Activated CD4-positive, CD25-positive, alpha-beta regulatory T cell treated with anti-CD3 and anti-CD28 coated beads, Interleukin-2, amount 50 U/mL, for 24 hours (primary cell): ENCODE measurements at places on chromosomes 11 and 22.

DNA sequence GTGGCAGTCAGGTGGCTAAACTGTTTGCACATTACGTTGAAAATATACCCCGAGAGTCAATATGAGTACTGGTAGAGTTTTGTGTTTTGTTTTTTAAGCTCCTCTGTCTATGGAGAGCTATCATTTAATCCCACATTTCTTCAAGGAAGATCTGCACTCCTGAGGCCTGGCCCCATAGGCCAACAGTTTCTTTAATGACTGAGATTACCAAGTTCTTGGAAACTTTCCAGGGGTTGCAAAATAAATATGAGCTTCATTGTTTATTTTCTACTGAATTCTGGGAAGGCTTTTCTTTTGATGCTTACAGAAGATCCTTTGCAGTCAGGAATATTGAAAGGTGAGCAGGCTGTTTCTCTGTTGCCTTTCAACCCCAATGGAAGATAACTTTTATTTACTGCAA is 452.0 kb downstream of the JRKL start:
- ATAC-seq: no peak

GRCh38 chr11:8693010-8693551 is 10.5 kb downstream of the RPL27A start:
- ATAC-seq: no peak

GRCh38 chr11:100709233-100709957 is 22.3 kb downstream of the ARHGAP42 start:
- ATAC-seq: no peak

DNA sequence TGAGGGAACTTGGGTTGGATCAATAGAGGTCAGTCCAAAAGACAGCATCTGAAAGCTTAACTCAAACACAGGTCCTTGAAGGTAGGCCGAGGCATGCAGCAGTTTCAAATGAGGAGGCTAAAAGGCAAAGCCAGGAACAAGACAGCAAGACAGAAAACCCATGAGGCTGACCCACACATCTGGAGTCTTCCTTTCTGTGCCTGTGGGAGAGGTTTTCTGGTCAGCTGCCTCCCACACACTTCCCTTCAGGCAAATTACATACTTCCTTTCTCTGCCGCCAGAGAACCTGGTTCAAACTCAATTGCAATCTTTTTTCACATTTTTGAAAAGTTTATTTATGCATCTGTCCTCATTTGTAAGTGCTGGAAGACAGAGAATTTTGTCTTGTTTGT is 29.8 kb upstream of the CRTAM start:
- ATAC-seq: no peak

DNA sequence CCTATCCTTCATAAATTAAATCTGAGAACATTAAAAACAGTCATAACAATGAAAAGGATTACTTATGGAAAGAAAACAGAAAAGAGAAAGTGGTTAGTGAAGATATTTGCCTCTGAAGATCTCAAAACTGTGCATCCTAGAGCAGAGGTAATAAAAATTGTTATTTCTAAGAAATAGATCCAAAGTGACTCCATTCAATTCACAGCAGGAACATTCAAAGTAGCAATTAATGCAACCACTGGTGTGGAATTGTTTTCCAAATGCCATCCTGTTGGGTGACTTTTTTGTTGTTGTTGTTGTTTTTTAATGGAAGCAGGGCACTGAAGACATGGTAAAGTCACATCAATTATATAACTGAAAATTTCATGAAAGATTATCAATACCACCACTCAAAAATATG is 1139.5 kb upstream of the CCDC90B start:
- no peak for ATAC-seq

GRCh38 chr22:36143956-36144355 is 16.6 kb downstream of the APOL3 start:
- no peak for ATAC-seq

GRCh38 chr11:65505466-65506289 is 6.8 kb downstream of the MALAT1 start:
- ATAC-seq: no peak

DNA sequence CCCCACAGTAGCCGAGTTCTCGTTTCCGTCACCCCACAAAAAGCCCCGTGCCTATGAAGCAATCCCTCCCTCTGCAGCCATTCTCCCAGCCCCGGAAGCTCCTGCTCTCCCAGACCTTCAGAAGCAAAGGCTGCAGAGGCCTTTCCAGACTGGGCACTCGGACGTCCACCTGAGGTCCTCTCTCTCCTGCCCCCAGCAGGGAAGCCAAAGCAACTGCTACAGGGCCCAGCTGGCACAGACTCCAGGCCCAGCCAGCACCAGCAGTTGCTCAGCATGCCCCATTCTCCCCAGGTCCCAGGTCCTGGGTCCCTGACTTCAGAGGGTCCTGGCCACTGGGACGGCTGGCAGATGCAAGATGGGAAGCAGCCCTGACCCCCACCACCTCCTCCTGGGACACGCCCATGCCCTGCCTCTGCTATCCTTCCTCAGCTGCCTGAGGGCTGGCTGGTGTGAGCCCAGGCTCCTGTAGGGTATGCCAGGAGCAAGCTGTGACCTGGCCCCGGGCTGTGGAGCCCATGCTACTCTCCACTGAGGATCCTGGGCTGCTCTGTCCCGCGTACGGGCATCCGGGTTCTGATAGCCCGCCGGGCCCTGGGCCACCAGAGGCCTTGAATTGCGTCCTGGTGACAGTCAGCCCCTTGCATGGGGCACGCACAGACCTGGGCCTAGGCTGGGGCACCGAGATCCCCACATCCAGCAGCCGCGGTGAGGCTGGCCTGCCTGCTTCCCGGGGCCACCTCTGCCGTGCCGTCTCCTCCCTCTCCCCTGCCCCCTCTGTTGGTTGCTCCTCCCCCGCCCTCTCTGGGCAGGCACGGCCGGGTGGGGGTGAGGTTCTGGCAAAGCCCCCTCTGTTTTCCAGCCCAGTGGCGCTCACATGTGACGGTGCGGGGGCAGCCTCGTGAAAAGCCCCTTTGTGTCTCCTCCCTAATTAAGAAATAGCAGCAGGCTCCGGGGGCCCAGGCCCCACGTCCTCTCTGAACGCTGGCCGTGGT is 1310.3 kb downstream of the BRD1 start:
- ATAC-seq: no peak

GRCh38 chr11:123233975-123234334 is 38.9 kb upstream of the CLMP start:
- no peak for ATAC-seq

GRCh38 chr22:25201557-25202273 is 2.1 kb downstream of the CRYBB3 start:
- ATAC-seq: no peak

DNA sequence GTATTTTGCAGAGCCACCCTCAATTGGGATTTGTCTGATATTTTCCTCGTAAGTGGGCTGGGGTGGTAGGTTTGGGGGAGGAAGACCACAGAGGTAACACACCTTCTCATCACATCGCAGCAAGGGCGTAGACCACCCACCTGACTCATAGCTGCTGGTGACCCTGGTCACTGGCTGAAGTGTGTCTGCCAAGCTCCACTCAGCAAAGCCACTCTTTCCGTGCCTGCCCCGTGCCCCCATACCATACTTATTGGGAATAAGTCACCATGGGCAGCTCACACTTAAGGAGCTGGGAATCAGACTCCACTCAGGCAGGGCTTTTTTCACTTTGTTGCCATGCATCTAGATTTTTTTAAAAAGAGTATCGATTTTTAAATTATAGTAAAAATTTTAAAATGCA is 111.6 kb downstream of the PHF21B start:
- ATAC-seq: no peak

- no peak for ATAC-seq
Observed at GRCh38 chr11:129048911-129049310, 106.2 kb upstream of the TP53AIP1 start.

- no peak for ATAC-seq
Observed at GRCh38 chr11:75270896-75271418, 30.4 kb downstream of the TPBGL start.

GRCh38 chr11:86676533-86677154 is 4.2 kb upstream of the ME3 start:
- no peak for ATAC-seq

- ATAC-seq: peak; percentile 27
Observed at GRCh38 chr11:128716661-128717210, 22.9 kb downstream of the FLI1 start.

DNA sequence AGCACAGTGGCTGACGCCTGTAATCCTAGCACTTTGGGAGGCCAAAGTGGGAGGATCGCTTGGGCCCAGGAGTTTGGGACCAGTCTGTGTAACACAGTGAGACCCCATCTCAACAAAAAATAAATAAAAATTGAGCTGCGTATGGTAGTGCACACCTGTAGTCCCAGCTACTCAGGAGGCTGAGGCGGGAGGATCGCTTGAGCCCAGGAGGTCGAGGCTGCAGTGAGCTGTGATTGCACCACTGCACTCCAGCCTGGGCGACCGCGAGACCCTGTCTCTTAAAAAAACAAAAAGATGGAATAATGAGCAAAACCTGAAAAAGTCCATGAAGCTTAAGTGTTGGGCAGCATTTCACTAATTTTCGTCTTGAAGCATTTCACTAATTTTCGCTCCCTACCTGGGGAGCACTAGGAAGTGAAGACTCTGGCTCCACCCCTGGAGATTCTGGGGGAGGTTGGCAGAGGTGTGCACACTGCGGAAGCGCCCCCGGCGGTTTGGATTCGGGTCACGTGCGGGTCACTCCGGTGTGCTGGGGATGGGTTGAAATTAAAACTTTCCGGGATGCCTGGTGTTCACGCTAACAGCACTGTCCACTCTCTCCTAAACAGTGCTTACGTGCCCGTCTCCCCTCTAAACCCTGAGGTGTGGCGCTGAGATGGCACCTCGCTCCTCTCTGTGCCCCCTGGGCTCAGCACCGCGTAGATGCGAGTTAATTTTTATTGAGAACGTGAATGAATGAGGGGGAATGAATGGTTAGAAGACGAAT is 906 bp upstream of the NAA40 start:
- ATAC-seq: peak; percentile 7

GRCh38 chr22:46115388-46115678 is 35.0 kb upstream of the PPARA start:
- ATAC-seq: no peak

DNA sequence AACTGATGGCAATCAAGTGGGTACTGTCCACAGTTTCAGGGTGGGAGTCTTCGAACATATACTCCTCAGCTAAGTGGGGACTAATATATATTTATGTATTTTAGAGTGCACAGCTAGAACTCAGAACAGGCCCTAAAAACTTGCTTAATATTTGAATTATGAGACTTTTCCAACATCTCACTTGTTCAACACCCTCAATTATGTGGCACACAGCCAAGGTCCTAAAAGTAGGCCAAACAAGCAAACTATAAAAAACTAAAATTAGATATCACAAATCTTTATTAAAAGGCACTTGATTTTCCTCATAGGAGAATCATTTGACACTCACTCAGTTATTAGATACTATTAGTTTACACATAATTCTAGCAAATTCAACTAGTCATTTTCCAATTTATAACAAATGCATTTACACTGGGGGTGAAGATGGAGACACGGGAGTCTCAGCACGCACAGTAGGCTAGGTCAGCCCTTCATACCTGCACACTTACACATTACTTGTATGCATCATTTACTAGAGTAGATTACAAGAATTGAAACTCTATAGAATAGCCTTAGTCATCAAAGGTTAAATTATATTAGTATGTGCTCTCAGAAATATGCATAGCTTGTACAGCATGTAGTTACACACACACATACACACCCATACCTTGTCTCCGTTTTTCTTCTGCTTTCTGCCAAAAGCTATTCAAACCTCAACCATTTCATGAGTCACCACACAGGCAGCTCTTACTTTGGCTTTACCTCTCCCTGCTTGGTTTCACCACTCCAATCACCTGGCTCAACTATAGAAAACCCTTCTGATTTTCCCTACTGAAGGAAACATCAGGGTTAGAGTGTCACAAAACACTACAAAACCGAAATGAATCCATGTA is 171.5 kb downstream of the SBF2 start:
- peak; percentile 41 for ATAC-seq

DNA sequence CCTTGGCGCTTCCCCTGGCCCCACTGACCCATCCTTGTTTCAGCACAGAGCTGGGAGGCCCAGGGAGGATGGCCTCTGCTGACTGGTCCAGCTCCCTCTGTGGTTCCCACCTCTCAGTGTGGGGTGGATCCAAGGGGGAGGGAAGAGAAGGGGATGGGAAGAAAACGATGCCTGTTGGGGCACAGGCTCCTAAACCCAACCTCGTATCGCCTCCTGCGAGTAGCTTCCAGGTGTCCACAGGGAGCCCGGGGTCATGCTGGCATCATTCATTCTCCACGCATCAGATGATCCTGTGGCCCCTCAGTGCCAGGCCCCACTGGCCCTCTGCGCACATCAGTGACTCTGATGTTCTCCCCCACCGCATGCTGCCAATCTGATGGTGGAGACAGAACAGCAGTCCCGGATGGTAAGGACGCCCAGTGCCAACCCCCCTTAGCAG is 5.1 kb downstream of the MYEOV start:
- ATAC-seq: no peak

DNA sequence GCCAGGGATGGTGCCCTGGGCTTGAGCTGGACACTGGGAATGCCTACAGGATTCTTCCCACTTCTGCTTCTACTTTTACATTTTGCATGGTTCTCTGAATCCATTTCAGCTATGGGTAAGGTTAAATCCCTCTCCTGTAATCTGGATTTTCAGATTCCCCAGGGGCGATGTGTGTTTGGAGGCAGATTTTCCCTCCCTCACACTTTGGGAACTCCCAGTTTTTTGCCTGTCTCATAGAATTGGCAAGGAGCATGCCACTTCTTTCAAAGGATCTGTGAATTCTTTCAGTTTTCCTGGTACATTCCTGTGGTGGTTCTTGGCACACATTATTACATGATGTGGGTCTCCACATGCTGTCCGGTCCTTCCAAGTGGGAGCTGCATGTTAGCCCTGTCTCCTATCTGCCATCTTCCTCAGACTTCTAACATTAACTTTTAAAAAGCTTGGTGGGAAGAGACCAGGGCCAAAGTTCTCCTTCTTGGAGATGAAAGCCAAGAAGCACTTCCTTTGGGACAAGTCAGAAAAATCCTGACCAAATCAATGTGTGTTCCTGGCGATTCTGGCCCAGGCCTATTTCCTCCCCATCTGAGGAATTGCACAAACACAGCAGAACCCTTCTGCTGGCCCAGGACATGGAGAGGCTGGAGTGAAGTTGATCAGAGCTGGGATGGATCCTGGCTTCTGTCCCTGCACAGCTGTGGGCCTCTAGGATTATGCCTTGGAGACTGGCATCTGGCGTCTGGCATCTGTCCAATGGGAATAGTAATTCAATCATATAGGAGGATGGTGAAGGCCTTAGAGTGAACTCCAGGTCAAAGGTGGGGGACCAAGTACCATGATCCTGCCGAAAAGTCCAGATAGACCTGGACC is 5.4 kb upstream of the APOL2 start:
- ATAC-seq: no peak

DNA sequence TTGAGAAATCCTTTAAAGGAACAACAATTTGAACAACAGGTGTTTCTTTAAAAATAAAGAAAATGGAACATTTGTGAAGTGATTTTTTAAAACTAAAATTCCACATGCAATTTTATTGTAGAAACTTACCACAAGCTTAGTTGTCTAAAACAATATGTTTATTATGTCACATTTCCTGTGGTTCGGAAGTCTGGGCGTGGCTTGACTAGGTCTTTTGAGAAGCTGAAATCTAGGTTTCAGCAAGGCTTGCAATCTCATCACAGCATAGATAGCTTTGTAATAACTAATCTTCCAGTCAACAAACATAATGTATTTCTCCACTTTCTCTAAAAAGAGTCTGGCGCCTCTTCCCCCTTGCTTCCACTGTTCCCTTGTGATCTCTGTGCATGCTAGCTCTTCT is 27.0 kb downstream of the MS4A6A start:
- no peak for ATAC-seq

GRCh38 chr22:26885441-26886261 is 228.3 kb downstream of the MIAT start:
- ATAC-seq: no peak

GRCh38 chr22:49334976-49335375 is 492.7 kb downstream of the BRD1 start:
- no peak for ATAC-seq
